ENCODE measurements at places on chromosomes 16 and 17.

DNA sequence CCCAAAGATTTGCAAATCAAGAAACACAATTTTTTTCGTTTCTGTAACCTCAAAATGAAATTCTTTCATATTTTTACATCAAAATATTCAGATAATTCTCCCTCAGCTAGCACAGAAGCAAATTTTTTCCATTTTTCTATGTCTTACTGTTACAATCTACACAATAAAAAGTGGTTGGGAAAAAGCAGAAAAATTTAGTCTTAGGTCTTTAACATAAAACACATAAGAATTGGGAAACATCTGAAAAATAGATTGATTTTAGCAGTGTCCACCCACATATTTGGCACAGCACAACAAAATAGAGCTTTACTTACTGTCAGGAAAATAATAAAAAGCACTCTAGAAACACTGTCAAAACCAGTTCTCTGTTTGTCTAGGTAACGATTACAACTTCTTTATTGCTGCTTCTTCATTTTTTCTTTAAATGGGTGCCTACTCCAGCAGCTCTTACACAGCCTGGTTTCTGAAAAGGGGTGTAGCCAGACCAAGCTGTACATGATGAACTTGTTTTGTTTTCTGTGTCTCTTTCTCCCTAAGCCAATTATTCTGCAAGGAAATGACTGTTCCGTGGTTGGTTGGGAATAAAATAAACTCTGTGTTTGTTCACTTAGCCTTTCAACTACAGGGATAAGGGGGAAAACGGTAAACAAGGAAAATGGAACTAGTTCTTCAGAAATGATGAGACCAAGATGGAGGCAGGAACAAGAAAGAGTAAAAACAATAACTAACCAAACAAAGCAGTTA, at the start of gene ABCA6:
Gene ABCA6 (minus strand): TSS at position 465 of the 744 bp plus-strand sequence. CDS start 1,192 bp downstream, outside the sequence.
- no peak within 1 kb of the TSS for H3K4me3 ChIP-seq
- H3K4me1 ChIP-seq = no peaks in the 10 kb centered on the region
- no peak for DNase-seq
- H3K36me3 ChIP-seq = no peaks in the 10 kb centered on the region

DNA sequence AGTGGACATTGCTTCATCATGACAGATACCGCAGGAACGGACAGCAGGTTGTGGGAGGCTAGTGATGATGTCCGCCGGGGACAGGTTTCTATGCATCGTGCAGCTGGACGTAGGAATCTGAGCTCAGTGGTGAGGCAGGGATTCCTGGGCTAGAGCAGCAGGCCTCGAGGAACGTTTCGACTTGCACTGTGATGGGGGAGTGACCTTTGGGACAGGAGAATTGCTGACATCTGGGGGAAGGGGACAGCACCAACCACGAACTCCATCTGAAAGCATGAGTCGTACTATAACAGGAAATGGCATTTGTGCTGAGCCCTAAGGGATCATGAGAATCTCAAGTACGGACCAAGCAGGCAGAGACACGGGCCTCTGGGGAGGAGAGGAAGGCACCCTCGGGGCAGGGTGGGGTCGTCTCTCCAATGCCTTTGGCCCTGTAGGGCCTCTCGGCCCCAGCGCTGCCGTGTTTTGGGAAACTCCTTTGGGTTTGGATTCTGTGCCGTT, 65.8 kb upstream of the ENDOV start:
- no peak overlapping the region for H3K4me3 ChIP-seq
- no peaks in the 10 kb centered on the region for H3K4me1 ChIP-seq
- H3K27me3 ChIP-seq = no peaks in the 10 kb centered on the region
- peaks cover 61% of the 10 kb centered on the region for H3K36me3 ChIP-seq

DNA sequence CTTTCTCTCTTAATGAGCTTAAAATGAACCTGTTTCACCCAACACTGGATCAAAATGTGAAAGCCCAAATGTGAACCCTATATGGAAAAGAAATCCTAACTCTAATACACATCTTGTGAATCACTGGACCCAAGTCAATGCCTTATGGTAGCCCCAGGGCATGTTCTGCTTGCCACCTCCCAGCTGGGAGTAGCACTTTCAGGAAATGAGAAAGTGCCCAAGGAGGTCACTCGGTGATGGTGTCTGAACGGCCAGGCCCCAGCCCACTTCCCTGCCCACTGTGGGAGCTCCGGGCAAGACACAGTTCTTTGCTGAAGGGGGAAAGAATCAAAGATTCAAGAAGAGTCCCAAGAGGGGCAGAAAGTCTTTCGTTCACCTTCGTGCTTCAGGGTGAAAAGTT, 46.1 kb downstream of the GTF3C1 start:
- no peak for DNase-seq
- no peak overlapping the region for H3K4me3 ChIP-seq
- no peaks in the 10 kb centered on the region for H3K4me1 ChIP-seq

DNA sequence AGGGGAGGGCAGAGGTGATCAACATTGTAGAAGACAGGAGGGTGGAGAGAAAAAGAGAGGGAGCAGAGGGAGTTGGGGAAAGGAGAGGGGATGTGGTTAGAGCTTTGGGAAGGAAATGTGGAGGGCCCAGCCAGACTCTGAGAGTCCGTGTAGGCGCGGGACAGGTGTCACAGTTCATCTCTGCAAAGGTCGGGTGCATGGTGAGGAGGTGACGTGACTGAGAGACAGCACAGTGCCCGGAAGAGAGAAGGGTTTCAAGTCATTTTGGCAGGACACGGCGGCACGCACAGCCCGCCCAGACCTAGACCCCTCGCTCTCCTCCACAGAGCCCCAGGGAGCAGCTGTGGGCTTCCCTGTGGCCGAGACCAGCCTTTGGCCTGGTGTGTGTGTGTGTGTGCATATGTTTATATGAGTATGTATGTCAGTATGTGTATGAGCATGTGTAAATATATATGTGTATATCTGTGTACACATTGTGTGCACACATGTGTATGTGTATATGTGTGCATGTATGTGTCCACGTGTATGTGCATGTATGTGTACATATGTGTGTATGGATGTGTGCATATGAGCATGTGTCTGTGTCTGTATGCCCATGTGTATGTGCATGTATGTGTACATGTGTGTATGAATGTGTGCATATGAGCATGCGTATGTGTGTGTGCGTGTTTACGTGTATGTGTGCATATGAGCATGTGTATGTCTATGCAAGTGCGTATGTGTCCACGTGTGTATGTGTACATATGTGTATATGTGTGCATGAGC, 104.6 kb downstream of the SEC14L1 start:
- H3K4me1 ChIP-seq = peaks cover 2% of the 10 kb centered on the region
- no peak overlapping the region for H3K4me3 ChIP-seq
- H3K36me3 ChIP-seq = no peaks in the 10 kb centered on the region
- peaks cover 9% of the 10 kb centered on the region for H3K27me3 ChIP-seq

- H3K4me3 ChIP-seq = no peak overlapping the region
- no peaks in the 10 kb centered on the region for H3K36me3 ChIP-seq
- peaks cover 40% of the 10 kb centered on the region for H3K4me1 ChIP-seq
These were observed 52.6 kb downstream of the ZFHX3 start for GRCh38 chr16:72995151-72995881.

DNA sequence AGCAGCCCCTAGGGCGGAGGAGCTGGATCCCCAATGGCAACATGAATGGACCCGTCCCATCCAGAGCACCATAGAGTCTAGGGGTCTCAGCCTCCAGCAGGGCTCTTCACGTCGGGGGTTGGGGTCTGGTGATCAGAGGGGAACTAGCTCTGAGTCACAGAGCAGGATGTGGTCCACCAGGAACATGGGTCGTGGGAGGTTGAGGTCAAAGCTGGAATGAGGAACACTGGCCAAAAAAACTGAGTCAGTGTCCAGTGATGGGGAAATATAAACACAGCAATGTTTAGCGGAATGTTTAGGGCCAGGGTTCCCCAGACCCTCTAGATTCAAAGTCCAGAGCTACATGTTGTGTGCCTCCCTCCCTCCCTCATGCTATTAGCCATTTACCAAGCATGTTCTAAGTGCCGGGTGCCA, 79.1 kb upstream of the C16orf82 start:
- no peaks in the 10 kb centered on the region for H3K36me3 ChIP-seq
- H3K27ac ChIP-seq = no peak overlapping the region
- H3K27me3 ChIP-seq = no peaks in the 10 kb centered on the region
- no peak overlapping the region for H3K4me3 ChIP-seq
- no peak for DNase-seq

DNA sequence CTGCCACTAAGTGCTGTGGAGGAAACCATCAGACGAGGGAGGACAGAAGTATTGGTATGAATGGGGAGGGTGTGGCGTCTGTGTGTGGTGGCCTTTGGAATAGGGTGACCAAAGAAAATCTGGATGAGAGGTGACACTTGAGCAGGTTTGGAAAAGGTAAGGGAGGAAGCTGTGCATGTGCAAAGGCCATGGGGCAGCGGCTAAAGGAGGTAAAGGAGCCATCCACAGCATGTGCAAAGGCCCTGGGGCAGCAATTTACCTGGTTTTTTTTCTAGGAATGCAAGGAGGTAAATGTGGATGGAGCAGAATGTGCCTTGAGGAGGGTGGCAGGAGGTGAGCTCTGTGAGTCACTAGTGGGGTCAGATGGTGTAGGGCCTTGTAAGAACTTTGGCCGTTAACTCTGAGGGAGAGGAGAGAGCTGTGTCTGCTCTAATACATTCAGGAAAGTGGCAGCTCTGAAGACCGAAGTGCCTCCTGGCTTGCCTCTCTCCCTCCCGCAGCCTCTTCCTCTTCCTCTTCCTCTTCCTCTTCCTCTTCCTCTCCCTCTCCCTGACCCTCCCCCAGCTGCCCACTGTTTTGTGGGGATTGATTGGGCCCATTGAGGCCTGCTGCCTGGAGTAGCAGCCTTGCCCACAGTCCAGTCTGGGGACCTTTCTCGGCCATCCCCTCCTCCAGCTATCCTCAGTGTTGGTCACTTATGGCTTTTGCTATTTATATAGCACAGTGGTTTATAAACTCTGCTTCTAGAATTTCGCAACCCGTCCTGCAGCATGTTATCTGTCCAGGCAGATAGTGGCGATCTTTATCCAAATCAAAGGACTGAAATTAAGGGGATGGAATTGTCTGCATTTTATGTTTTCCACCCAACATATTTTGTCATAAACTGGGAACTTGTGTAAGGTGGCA, 38.7 kb downstream of the CMIP start:
- no peak overlapping the region for H3K27ac ChIP-seq
- DNase-seq = no peak
- no peak overlapping the region for H3K4me3 ChIP-seq
- H3K27me3 ChIP-seq = no peaks in the 10 kb centered on the region
- H3K36me3 ChIP-seq = no peaks in the 10 kb centered on the region
- peaks cover 2% of the 10 kb centered on the region for H3K4me1 ChIP-seq

GRCh38 chr16:69250081-69250480, 61.1 kb upstream of the VPS4A start:
- no peak for DNase-seq
- H3K36me3 ChIP-seq = peaks cover 67% of the 10 kb centered on the region
- H3K4me3 ChIP-seq = no peak overlapping the region
- no peak overlapping the region for H3K27ac ChIP-seq
- H3K27me3 ChIP-seq = no peaks in the 10 kb centered on the region
- H3K4me1 ChIP-seq = no peaks in the 10 kb centered on the region

DNA sequence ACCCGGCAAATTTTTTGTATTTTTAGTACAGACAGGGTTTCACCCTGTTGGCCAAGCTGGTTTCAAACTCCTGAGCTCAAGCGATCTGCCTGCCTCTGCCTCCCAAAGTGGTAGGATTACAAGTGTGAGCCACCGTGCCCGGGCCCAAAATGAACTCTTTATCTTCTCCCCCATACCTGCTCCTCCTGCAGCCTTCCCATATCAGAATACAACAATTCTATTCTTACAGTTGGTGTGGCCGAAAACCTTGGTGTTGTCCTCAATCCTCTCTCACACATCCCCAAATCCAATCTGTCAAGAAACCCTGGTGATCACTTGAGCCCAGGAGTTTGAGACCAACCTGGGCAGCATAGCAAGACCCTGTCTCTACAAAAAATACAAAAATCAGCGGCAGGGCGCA, 19.5 kb upstream of the SPN start:
- no peaks in the 10 kb centered on the region for H3K27me3 ChIP-seq
- H3K27ac ChIP-seq = no peak overlapping the region
- no peak for DNase-seq
- no peaks in the 10 kb centered on the region for H3K36me3 ChIP-seq

DNA sequence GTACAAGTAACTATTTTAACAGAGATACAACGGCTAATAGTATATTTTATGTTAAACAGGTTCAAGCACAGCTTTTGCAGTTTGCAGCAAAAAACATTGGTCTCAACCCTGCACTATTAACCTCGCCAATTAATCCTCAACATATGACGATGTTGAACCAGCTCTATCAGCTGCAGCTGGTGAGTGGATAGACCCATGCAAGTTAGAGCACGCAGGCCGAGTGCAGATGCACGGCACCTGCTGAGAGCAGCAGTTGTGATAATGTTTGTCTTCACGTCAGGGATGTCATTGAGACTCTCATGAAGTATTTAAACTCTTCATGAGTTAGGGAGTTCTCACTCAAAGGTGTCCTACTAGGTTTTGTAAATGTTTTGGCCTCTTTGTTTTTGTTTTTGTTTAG, 45.6 kb downstream of the TMC6 start:
- peaks cover 24% of the 10 kb centered on the region for H3K36me3 ChIP-seq
- H3K27ac ChIP-seq = no peak overlapping the region
- H3K27me3 ChIP-seq = no peaks in the 10 kb centered on the region
- no peak overlapping the region for H3K4me3 ChIP-seq

- H3K36me3 ChIP-seq = no peaks in the 10 kb centered on the region
- peaks cover 3% of the 10 kb centered on the region for H3K4me1 ChIP-seq
- no peaks in the 10 kb centered on the region for H3K27me3 ChIP-seq
- H3K4me3 ChIP-seq = no peak overlapping the region
These were observed 104.5 kb downstream of the SNX29 start for GRCh38 chr16:12081048-12081404.

DNA sequence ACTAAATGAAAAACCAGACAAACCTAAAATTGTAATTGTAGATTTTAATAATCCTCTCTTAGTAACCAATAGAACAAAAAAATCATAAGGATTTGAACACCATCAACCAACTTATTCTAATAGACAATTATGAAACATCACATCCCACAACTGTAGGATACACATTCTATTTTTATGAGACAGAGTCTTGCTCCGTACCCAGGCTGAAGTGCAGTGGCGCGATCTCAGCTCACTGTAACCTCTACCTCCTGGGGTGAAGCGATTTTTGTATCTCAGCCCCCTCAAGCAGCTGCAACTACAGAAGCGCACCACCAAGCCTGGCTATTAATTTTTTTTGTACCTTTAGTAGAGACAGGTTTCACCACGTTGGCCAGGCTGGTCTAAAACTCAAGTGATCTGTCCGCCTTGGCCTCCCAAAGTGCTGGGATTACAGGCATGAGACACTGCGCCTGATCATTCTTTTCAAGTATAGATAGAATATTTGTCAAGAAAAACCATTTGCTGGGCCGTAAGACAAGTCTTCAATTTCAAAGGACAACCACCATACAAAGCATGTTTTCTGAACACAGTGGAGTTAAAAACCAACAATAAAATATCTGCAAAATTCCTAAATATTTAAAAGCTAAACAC, 49.8 kb downstream of the CREBBP start:
- no peak overlapping the region for H3K4me3 ChIP-seq
- no peaks in the 10 kb centered on the region for H3K4me1 ChIP-seq
- H3K36me3 ChIP-seq = peaks cover 61% of the 10 kb centered on the region
- no peak for DNase-seq
- no peaks in the 10 kb centered on the region for H3K27me3 ChIP-seq

GRCh38 chr17:17653343-17653742, 27.9 kb upstream of the RAI1 start:
- no peak overlapping the region for H3K27ac ChIP-seq
- H3K36me3 ChIP-seq = no peaks in the 10 kb centered on the region
- no peak overlapping the region for H3K4me3 ChIP-seq
- H3K27me3 ChIP-seq = peaks cover 5% of the 10 kb centered on the region
- no peak for DNase-seq

GRCh38 chr16:86532526-86532815, 22.1 kb downstream of the FOXF1 start:
- peaks cover 6% of the 10 kb centered on the region for H3K36me3 ChIP-seq
- no peak overlapping the region for H3K27ac ChIP-seq
- H3K4me3 ChIP-seq = no peak overlapping the region
- no peak for DNase-seq

GRCh38 chr17:7095625-7096024, 15.6 kb upstream of the CLEC10A start:
- H3K4me3 ChIP-seq = no peak overlapping the region
- H3K36me3 ChIP-seq = no peaks in the 10 kb centered on the region
- H3K27me3 ChIP-seq = no peaks in the 10 kb centered on the region
- no peak overlapping the region for H3K27ac ChIP-seq
